ENCODE measurements at places on chromosomes 12 and 14.
A peak's percentile ranks its signal among the peaks of the same experiment; 100 is the strongest.

DNA sequence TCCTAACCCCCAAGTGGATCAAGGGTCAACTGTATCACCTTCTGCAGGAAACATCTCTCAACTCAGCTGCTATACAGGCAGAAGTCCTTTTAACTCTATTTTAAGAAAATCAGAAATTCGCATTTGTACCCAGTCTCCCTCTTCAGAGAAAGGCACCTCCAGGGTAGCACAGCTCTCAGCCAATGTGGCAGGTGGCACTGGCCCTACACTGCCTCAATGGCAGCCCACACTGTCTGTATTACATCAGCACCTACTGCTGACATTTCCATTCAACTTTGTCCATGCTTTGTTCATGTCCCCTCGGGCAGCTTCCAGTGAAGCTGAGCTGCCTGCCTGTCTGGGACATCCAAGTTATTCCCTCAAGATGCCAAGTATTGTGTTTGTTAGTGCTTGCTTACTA, 8.8 kb downstream of the SPTSSA start:
- DNase-seq: no peak

DNA sequence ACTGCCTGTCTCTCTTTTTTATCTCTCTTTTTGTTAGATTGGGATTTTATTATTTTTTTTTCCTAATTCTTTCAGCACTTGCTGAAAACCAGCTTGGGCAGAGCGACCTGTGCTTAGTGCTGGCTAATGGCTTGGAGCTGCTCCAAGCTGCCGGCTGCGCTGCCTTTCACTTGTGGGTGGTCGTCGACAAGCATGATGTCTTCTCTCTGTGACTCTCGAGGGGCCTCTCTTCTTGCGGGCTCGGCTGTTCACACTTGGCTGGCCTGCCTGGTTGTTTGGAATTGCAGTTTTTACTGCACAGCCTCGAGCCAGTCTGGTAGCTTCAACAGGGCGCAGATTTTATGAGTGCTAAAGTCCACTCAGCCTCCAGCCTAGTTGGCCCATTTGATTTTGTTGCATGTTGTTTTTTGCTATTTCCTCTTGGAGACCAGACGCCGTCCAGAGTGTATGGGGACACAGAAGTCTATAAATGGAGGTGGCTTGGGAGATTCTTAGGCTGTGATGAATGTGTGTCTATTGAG, 18.6 kb downstream of the TPCN1 start:
- DNase-seq: no peak

DNA sequence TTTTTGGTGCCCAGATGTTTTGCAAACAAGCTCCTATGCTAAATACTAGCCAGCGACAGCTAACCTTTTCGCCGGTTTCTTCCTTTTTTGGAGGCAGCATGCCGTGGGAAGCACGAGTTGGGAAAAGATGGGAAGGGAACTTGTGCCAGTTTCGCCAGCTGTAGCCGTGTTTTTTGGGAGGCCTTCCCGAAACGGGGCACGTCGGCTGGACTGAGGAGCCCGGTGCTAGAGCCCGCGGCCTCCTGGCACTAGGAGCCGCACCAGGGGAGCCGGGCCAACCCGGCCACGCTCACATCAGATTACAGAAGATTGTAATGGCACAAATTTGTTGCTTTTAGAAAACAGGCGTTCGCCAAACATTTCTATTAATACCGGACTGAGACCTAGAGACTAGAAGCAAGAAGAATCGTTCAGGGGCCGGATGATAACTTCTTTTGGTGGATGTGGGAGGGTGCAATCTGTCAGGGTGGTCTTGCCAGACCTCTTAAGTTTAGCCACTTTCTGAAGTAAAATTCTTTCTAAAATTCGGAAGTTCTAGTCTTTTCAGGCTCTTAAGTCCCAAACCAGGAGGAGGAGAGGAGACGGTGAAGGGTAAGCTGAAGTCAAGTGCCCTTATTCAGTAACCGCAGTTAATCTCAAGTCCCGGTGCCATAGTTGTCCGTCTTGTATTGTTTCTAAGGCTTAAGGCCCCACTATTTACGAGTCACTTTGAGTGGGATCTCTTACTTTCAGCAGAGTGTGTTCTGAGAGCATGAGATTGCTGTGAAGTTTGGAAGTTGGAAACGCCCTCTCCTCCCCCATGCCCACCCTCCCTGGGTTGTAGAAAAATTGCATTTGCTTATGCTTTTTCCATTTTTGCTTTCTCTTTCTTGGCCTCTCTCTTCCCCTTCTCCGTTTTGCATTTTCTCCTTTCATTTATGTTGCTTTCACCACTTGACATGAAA, 1.3 kb downstream of the RASSF3 start:
- peak; percentile 48 for DNase-seq

DNA sequence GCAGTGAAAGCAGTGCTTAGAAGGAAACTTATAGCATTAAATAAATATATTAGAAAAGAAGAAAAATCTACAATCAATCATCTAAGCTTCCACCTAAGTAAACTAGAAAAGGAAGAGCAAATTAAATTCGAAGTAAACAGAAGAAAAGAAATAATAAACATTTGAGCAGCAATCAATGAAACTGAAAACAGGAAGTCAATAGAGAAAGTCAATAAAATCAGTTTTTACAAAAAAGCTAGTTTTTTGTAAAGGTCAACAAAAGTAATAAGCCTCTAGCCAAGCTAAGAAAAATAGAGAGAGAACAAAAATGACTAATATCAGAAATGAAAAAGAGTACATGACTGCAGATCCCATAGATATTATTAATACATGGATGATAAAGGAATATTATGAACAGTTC, 34.2 kb upstream of the KTN1 start:
- DNase-seq: no peak

DNA sequence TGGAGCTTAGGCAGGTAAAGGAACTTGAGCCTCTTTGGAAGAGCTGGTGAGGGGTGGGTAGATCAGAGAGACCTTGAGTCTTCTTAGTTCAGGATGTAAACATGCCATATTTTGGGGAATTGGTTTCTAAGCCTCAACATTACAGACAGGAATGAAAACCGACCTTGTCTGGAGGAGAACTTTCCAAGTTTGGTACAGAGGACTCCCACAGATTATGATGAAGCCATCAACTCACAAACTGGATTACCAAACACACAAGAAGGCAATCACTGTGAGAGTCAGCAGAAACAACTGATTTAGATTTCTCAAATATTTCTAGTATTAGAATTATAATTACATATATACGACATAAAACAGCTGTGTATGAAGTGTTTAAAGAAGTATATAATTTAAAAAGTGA, 22.3 kb upstream of the AMN1 start:
- DNase-seq: no peak

DNA sequence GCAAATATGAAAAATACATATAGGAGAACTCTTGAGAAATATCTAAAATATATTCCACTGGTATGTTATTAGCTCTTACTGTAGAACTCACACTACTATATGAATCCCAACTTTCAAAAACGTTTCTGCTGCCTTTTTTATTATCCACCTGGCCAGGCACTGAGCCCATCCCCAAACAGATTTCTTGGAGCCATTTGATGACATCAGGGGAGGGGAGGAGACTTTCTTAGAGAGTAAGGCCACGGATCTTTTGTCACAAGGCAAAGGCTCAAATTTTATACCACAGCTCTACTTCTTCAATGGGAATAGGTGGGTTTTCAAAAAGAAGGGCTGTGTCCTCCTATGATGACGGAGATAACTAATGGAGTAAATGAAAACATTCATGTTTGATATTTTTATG, 83.0 kb downstream of the SLC25A21 start:
- no peak for DNase-seq

DNA sequence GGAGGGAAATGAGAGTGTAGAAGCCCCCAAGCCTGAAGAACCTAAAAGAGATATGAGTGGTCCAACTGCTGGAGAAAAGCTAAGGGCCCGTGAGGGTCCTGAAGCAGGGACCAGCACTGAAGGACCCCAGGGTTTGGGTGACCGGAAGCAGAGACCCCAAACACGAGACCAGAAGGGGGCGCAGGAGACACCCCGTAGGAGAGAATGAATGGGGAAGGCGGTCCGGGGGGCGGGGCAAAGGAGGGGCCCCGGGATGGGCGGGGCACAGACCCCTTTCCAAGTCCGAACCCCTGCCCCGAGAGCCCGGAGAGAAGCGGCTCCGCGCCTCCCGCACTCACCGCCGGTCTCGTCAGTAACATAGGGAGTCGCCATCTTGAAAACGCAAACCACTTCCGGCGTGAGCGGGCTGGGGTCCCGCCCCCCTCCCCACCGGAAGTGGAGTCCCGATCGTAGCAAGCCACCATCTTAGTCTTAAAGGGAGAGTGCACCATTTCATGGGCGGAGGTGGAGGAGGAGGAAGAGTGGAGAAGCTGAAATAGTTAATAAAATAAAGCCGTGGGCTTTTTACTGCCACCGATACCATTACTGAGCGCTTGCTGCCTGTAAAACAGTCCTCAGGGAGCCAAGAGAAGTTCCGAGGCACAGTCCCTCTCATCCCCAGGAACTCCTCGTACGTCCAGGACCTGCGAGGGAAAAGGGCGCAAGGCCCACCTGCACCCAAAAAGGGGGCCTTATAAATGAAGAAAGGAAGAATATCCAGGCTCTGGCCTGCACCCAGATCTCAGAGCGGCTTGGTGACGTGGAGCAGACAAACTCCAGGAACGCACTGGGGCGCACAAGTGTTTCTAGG, 731 bp downstream of the PYM1 start:
- DNase-seq: peak; percentile 97

DNA sequence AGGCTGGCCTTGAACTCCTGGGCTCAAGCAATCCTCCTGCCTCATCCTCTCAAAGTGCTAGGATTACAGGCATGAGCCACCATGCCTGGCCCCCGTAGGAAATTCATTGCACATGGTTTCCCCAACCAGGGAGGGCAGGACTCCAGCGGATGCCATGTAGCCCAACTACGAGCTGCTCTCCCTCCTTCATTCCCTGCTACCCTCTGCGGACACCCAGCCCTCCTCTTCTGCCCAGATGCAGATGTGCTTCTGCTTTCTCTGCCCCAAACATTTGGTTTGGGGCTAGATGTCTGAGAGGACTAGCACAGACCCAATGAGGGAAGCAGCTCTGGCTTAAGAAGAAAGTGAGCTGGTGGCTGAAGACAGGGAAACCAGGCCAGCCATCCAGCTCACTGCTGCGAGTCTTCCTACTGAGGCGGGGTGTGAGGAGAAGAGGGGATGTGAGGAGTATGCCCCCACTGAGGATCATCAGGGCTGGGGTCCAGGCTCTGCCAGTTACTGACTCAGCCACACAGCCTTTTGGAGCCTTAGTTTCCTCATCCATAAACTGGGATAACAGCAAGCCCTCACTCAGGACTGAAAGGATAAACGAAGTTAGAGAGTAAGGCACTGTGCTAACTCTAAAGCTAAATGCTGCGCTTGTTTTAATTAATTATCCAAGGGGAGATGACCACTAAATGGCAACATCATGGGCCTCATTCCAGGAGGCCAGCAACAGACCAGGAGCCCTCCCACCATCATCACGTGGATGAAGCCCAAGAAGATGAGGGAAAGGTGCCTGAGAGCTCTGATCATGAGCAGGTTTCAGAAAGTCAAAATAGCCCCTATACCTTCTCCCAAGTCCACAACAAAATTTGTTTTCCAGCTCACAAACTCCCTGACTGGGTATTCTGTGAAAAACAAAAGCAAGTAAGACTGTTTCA, 10.9 kb downstream of the CTDSP2 start:
- DNase-seq: no peak

DNA sequence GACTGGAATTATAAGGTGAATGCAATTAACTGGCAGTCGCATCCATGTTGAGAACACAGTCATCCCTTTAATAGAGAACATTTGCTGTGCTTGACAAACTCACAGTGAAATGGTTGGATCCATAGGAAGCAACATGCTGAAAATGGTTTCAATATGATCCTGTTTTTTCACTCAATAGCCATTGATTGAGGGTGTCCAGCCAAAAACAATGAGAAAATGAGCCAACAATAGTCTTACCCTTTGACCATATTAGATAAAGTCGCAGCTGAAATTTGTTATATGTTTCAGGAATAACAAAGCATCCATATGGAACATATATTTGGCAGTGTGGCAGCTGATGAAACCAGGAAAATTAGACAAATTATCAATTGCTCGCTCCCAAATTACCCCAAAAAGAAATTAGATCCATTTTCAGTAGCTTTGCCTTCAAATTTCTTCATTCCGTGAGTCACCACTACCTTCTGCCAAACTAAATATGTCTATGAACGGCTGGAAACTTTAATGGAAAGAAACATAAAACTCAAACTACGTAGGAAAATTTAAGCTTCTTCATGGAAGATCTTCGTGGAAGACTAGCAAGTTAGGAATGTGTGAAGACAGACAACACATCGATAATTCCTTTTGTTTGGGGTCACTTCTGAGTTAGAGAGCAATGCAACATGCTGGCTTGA, 17.4 kb downstream of the IGF1 start:
- no peak for DNase-seq

GRCh38 chr14:75310295-75311111, 31.9 kb downstream of the FOS start:
- DNase-seq: no peak

DNA sequence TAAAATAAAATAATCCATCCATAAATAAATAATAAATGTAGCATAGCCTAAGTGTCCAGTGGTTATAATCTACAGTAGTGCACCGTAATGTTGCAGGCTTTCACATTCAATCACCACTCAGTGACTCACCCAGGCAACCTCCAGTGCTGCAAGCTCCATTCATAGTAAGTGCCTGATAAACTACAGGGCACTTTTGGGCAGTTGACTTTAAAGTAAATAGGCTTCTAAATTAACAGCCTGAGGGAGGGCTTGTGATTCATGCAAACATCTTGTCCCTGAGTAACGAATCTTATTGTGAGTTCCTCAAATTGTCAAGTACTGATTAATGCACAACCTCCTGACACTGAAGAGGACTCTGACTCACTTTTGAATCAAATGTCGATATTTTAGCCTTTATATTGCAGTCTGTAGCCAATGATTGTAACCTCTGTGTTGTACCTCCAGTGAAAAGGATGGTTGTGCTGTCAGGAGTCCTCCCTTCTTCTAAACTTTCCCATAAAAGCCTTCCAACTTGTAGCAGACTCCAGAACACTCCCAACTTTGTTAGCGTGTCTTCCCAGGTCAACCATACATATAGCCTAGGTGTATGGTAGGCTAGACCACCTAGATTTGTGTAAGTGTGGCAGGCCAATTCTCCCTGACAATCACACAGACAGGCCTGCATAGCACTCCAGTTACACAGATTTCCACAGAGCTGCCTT, 55.0 kb upstream of the BICD1 start:
- peak; percentile 40 for DNase-seq

GRCh38 chr12:49580572-49581535, 12.9 kb upstream of the MCRS1 start:
- DNase-seq: peak; percentile 79

- DNase-seq: peak; percentile 61
These were observed 10.3 kb downstream of the DCP1B start for GRCh38 chr12:1993871-1994371.

DNA sequence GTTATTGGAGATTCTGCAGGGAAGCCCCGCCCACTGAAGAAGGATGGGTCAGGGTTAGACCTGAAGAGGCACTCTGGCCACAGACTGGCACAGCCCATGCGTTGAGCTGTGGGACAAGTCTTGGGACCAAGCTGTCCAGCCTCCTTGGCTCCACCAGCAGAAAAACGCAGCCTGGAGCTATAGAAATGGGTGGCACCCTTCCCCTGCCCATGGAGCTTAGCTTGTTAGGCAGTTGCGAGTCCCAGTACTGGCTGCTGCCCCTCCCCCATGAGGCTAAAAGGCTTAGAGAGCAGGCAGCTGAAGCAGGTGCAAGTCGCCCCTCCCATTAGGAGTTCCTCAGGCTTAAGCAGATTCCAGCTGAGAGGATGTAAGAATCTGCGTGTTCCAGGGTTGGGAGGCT, 1124.0 kb upstream of the TMEM132C start:
- no peak for DNase-seq

Data from activated CD8-positive, alpha-beta memory T cell treated with anti-CD3 and anti-CD28 coated beads, Interleukin-2, amount 10 ng/mL, durations not matched to agents 7 days and 5 days (primary cell).